ENCODE measurements at places on chromosomes 11 and 22. TPM values are rescaled to one million over a fixed set of nuclear protein-coding genes. Genes with fewer than 3 reads are reported as not detected.

The DSCAML1 gene
- 30.7 TPM for total RNA-seq

The GAB4 gene
- total RNA-seq = not detected

The TRIM51 gene
- total RNA-seq = not detected

The TMEM191B gene
- total RNA-seq = 3.8 TPM

The KRTAP5-9 gene
- not detected for total RNA-seq

The TMEM134 gene
- total RNA-seq = 19.7 TPM

The ZBTB16 gene
- total RNA-seq = 21.3 TPM

Measured in parietal lobe (tissue), 2 donors.